ENCODE measurements at places on chromosomes 12 and 14.

DNA sequence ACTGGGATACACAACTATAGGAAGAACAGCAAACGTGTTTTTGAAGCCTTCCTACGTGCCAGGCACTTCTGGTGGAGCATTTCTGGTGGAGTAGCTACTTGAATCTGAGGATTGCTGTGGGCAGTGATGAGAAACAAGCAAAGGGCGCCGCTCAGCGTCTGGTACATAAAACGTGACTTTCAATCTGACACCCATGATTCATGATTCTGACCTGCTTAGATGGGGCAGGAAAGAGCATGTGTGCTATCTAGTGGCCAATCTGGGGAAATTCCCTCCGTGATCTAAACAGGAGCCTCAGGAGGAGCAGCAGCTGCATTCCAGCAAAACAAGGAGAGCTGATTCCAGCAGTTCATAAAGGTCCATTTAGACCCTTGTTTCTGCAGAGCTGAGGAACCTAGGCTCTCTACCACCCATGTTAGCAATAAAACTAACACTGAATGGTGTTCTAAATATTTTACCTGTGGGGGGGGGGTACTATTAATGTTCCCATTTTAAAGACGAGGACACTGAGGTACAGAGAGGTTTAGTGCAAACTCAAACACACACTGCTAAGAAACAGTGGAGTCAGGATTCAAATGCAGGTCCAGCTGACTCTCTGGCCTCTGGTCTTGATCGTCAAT is 37.8 kb downstream of the PAH start:
- no peak for DNase-seq

DNA sequence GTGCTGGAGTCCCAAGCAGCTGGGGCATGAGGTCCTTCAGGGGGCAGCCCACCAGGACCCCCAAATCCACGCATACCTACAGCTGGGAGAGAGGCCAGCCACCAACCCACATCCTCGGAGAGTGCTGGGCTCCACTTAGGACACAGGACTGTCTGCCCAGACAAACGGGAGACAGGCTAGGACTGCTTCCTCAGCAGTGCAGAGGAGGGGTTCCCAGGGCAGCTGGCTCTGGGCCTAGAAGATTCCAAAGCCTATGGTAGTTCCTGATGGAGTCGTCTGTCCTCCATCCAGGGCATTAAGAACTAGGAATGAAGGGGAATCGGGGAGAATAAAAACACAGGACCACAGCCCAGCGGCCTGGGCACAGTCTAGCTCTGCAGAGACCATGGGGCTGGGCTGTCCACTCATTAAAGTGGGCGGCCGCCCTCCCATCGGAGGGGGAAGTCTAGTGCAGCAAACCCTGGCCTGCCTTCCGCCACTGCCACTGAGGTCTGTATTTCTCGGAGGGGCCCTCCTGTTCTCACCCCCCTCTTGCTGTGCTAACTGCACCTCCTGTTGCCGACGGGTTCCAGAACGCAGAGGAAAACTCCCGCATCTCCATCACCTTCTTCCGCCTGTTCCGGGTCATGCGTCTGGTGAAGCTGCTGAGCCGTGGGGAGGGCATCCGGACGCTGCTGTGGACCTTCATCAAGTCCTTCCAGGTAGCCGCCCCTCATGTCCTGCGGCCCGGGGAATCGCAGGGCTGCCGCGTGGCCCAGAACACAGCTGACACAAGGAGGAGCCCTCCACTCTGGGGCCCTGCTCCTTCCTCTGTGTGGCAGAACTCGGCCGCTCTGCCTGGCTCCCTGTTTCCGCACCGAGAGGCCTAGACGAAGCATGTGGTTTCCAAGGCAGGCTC is 143.5 kb upstream of the FKBP4 start:
- no peak for DNase-seq

DNA sequence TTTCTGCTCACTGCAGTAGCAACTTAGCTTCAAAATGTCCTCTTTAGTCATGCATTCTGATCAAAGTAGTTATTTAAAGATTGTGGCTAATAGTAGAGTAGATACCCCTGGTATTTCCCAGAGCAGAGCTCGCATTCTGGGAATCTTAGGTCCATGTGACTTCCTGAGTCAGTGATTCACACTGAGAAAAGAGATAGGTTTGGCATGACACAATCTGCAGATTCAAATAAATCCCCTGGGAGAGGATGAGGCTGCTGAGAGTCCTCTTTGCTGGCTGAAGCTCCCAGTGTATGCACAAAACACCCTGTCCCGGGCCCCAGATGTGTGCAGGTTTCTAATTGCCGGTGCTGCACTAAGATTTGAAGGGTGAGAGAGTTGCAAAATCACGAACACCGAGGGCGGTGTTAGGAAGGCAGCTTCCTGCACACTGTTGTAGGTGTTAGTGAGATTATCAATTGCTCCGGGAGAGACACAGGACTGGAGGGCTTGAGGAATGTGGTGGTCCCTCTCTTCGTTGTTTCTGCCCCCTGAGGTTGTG is 233.2 kb downstream of the NRXN3 start:
- DNase-seq: no peak

DNA sequence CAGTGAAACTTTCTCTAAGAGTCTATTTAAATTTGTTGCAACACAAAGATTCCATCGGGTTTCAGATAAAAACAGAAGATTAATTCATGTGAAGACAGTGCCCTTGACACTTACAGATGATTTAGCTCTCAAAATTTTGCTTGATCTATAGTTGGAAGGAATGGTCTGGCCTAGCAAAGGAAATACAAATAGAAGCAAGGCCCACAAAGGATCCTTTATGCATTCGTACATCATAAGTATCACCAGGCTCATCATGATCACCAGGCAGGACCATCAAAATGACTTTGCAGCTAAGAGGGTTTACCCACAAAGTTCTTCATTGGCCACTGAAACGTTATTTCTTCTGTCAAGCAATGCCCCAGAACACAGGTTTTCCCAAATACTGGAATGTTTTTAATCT is 24.8 kb downstream of the JKAMP start:
- no peak for DNase-seq

DNA sequence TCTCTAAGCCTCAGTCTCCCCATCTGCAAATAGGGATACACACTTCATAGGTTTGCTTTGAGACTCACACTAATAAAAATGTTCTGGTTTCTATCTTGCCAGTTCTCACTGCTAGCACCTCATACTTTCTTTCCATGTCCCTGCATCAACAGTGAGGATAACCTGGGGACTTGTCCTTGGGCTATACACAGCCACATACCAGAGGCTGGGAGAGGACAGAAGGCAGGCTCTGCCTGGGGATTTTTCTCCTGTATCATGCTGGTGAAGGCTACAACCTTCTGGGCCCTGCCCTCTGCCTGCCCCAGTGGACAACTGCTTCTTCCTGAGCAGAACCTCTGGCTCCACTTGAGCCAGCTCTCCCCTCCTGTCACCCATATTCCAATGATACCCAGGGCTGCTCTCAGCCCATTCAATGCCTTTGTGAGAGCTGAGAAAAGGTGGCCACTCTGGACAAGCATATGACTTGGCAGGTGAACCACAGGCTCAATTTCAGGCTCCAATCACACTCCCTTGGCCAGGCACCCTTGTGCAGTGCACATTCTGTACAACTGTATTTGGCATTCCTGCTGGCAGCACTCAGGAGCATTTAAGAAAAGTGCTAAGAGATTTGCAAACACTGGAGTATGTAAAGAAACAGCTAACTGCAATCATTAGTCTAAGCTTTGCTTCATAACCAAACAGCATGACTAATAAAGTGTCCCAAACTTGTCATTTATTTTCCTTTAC is 135.8 kb upstream of the VRK1 start:
- DNase-seq: no peak
